ENCODE measurements at places on chromosomes 4 and X.

DNA sequence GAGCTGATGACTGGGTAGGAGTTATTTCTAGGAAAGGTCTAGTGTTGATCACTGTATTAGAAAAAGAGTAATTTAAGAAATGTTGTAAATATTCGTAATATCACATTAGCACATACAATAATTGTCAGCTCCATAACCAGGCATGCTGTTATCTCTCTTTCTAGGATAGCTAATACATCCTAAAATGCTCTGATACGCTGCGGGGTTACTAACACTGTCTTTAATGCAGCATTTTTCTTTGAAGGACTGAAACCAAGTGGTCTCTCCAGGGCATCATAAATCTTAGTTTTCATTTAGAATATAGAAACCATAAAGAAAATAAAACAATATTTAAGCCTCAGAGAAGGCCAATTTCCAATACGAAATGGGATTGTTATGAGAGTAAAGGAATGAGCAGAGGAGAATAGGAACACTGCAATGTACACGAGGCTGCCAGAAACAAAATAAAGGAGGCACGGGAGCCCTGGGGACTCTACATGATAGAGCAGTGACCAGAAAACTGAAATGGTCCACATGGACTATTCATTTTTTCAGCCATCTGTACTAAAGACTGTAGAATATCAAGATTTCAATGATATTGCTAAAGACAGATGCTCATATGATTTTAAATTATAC is 1606.7 kb upstream of the AGA start:
- no peak for DNase-seq

DNA sequence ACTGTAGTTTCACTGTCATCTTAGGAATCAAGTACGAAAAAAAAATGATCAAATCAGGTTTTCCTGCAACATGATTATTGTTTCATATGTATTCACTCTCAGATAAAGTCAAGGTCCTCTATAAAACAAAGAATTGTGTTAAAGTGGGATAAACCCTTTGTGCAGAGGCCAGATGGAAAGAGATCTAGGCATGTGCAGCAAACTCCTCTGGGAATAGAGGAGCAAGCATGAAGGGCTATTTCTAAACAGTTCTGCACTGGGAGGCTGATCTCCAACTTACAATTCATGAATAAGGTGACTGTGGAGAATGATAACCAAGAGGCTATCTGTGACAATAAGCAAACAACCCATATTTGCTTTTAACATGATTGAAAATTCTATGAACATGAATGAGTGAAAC is 2.4 kb upstream of the WDFY3 start:
- DNase-seq = no peak

DNA sequence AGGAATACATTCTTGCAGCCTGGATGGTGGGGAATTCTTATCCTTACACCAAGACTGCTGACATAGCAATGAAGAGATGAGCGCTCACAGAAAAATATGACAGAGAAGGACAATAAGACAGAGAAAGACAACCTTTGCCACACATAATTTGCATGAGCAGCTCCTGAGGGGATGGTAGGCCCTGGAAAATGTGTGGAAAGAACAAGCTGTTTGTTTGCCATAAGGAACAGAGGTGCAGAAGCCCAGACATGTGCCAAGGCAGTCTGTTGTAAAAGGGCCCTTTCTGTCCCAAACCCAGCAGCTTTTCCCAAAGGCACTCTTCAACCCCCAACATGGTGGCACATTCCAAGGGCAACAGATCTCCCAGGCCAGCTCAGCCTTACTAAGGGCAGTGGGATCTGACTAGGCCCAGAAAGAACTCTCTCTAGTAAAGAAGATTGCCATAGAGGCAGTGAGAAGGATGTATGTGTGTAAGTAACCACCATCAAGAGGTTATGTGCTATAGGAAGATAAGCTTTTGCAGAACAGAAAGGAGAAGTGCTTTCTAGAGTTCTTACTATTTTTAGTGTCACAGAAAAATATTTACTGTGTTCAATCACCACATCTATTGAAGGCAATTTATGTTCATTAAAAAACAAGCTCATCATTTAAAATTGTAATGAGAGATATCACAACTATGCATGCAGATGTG is 287.0 kb upstream of the RASGEF1B start:
- no peak for DNase-seq

- no peak for DNase-seq
Observed at GRCh38 chrX:153731845-153732215, 7.2 kb downstream of the ABCD1 start.

GRCh38 chrX:43677993-43678392 is 21.9 kb downstream of the MAOA start:
- DNase-seq = no peak

GRCh38 chr4:58809366-58809765 is 1699.2 kb upstream of the IGFBP7 start:
- no peak for DNase-seq

GRCh38 chrX:109398833-109399232 is 83.1 kb downstream of the GUCY2F start:
- no peak for DNase-seq

- no peak for DNase-seq
Observed at GRCh38 chr4:3387154-3387942, 54.4 kb upstream of the HGFAC start.

- DNase-seq = no peak
Observed at GRCh38 chr4:174135530-174135929, 147.9 kb downstream of the FBXO8 start.

- no peak for DNase-seq
Observed at GRCh38 chr4:144901141-144901540, 196.9 kb downstream of the ANAPC10 start.

DNA sequence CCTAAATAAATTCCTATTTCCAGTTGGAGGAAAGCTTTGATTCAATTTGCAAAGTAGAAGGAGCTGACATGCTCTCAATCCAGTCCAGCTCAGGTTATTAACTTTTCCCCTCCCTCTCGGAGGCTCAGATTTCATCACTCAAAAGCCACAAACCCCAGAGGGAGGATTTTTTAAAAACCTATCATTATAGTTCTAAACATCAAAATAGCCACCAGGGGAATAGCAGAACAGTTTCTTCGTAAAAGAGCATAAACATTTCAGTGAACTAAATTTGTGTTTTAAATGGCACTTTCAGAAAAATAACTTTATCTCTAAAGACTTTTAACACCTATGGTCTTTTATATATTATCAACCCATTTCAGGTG is 8.8 kb downstream of the GPRIN3 start:
- DNase-seq = no peak
